Activated T-helper 17 cell treated with anti-CD3 and anti-CD28 coated beads, Interleukin-2, amount 50 U/mL, for 72 hours (primary cell): ENCODE measurements at places on chromosomes 2 and 18.

- ATAC-seq: peak; percentile 42
These were observed 266.5 kb downstream of the KLHL29 start for GRCh38 chr2:23651187-23652080.

- no peak for ATAC-seq
These were observed 241.6 kb downstream of the SEPTIN10 start for GRCh38 chr2:109372171-109372568.

DNA sequence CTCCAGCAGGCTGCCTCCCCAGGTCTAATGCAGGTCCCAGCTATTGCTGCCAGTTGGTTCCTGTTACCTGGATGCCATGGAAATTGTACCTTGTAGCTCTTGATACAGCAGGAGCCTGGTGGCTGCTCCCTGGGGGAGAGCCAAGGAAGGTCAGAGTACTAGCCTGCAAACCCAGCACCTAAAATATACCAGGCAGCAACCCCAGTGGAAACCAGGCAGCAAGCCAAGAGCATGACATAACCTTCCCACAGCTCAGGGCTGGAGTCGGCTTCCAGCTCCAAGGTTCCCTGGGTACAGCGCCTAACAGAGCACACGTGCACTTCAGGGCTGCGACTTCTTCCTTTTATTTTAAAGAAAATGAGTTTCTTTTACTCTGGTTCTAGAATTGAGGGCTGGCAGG, 30.3 kb downstream of the TNP1 start:
- ATAC-seq: no peak

GRCh38 chr18:58140387-58141325, 96.6 kb downstream of the NEDD4L start:
- ATAC-seq: no peak

GRCh38 chr2:101728865-101729264, 31.4 kb downstream of the MAP4K4 start:
- ATAC-seq: no peak

GRCh38 chr18:58208207-58208932, 164.3 kb downstream of the NEDD4L start:
- ATAC-seq: no peak

GRCh38 chr2:172095146-172095904, 7.4 kb downstream of the DLX2 start:
- ATAC-seq: peak; percentile 49

GRCh38 chr2:202074324-202074723, 1.3 kb downstream of the KIAA2012 start:
- ATAC-seq: no peak

- ATAC-seq: peak; percentile 18
These were observed 86.4 kb upstream of the MAP4K3 start for GRCh38 chr2:39523308-39524044.
